Right ventricle myocardium superior (tissue), 1 donor: ENCODE measurements at places on chromosomes 2 and 18.

DNA sequence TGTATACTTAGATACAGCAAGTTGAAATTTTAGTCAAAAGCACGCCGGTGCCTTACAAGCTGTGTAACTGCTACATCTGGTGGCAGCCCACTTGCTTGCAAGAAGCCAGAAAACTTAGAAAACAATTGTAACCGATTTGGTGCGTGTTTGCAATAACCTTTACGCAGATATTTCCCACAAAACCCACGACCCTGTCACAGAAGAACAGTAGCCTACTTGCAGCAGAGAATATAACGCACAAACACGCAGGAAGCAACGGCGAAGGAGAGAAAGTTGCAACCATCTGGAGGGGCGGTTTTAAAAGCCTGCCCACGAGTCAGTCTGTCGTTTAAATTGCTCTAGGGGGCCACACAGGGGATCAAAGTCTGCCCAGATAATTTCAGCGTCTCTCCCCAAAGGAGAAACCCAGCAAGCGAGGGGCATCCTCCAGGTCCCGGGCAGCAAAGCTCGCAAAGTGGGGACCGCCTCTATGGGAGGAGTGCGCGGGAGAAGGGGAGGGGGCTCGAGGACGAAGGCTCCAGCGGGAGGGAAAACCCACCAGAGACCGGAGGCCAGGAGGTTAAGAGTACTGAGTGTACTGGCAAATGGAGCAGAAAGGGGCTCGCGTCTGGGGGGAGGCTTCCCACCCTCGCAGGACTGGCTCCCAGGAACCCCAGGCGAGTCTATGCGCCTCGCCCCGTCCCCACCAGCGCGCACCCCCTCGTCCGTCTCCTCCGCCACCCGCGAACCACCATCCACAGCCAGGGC lies 1.1 kb downstream of the TLK1 start:
- no peak for DNase-seq

DNA sequence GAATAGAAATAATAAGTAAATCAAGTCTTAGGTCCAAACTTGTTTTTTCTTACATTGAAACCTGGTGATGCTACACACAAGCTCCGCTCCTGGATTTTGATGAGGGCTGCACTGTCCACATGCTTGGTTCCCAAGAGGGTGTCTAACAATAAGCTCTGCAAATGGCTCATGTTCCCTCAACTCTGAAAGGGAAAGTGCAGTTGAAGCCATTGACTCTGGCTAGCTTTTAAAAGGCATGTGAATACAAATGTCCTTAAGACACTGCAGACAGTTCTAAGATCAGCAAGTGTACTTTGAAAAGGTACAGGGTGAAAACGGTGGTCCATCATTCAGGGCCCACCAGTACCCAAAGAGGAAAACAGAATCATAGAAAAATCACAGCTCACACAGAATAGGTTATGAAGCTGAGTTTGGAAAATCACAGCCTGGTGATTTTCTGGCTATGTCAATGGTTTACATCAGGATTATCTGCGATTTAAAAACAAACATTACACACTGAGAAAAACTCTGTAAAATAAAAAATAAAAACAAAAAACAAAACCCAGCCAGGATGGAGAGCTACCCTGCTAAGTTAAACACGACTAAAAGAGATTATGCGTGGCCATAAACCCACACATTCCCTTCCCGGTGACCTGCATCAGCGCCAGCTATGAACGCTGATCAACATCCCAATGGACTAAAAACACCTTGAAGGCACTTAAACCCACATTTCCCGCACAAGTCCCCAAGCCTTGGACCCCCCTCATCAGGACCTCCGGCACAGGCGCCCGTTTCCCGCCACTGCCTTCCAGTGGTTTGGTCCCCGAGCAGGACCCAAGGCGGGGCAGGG lies 554 bp downstream of the PFN4 start:
- no peak for DNase-seq

DNA sequence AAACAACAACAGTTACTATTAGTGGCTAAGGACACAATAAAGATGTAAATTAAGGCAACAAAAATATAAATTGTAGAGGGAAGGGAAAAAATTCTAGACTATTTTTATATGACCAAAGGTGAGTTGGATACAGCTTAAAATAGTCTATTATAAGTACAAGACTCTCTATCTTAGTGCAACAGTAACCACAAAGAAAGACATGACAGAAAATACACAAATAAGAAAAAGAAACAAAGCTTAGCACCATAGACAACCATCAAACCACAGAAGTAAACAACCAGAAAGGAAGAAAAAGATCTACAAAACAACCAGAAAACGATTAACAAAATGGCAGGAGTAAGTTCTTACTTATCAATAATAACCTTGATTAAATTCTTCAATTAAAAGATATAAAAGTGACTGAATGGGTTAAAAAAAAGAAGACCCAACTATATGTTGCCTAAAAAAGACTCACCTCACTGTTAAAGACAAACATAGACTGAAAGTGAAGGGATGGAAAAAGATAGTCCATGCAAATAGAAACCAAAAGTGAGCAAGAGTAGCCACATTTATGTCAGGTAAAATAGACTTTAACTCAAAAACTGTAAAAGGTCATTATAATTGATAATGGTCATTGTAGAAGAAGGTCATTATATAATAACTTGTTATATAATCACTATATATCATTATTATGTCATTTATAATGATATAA lies 62.5 kb downstream of the USP40 start:
- no peak for DNase-seq

DNA sequence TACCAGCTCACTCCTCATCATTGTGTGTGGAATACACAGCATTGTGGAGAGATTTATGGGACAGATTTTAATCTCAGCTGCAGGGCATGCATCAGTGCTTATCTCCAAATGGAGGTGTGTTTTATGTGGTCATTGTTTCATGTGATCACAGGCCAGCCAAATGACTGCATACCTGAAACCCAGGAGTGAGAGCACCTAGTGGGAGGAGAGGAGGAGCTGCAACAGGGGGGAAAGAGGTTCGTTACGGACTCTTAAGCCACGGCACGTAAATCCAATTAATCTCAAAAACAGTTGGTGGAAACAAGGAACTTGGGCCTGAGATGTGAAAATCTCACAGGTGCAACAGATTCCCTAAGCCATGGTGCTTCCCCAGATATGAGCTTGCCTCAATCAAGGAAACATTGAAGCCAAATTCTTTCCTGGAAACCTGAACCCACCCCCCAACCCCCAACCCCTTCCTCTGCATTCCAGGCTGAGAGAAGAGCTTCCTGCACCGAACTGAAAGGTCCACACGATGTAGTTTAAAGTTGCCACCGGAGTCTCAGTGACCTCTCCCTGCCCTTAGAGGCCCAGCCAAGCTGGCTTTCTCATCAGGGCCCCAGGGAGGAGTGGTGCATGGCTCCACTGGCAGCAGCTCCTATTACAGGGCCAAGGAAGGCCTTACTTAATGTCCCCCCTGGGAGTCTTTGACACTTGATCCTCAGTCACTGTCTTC lies 167.4 kb downstream of the C1D start:
- DNase-seq, result no peak

GRCh38 chr2:30758191-30758651 lies 49.0 kb downstream of the CAPN13 start:
- no peak for DNase-seq

- no peak for DNase-seq
Observed at GRCh38 chr2:158953454-158953853, 15.0 kb upstream of the TANC1 start.

DNA sequence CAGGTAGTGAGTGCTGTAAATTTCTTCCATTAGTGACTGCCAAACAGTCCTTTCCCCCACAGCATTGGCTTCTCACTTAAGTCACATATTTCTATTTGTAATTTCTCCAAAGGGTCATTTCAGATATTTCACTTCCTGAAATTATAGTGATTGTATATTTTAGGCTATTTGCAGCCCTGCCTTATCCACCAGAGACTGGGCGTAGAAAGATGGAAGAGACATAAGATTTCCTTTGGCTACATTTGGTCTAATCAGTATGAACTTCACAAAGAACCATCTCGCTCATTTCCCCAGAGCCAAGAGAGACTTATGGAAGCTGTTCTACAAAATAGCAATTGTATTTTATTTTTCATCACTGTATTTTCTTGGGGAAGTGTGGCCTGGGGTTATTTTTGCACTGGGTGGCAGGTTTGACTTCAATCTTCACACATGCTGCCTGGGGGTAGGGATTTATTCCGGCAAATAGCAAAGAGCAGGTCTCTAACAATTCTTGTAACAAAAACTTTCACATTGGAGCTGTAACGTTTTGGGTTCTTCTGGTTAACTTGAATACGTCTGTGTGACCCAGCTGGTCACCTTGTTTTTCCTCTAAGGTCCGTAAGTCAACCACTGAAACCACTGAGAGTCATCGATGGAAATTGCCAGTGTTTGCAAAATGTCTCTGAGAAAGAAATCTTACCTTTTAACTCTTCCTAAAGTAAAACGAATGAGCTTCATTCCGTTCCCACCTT lies 170.6 kb upstream of the SERPINE2 start:
- DNase-seq, result no peak

DNA sequence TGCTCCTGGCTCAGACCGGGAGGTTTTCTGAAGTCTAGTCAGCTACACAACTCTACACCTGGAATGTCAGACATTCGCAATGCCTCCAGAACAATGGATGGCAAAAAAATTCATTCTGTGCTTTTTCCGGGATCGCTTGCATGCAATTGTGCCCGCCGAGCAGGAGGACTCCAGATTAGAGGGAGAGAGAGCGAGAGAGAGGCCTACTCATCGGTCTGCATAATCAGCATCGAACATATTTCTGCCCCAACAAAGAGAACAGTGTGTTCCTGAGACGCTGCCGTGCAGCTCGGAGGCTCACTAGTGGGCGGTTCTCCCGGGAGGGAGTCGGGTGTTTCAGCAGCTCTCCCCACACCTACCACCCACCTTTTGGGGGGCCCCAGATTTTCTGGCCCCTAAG lies 117.1 kb downstream of the KLHL29 start:
- no peak for DNase-seq

GRCh38 chr18:51941999-51942398 lies 398.0 kb upstream of the DCC start:
- DNase-seq, result no peak

DNA sequence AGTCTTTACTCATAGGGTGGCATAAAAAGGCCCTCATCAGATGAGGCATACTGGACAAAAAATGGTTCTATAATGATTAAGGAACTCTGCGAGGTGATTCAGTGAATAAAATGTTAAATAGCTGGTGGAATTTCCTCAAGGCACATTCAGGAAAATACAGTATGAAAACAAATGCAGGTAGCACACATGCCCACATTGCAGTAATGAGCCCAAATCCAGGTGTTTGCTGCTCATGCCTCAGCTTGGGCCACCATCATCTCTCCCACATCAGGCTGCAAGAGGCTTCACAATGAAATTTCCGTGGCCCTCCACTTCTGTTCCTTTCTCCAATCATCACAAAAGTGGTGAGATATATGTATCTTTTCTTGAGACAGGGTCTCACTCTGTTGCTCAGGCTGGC lies 298.3 kb downstream of the NBAS start:
- no peak for DNase-seq

DNA sequence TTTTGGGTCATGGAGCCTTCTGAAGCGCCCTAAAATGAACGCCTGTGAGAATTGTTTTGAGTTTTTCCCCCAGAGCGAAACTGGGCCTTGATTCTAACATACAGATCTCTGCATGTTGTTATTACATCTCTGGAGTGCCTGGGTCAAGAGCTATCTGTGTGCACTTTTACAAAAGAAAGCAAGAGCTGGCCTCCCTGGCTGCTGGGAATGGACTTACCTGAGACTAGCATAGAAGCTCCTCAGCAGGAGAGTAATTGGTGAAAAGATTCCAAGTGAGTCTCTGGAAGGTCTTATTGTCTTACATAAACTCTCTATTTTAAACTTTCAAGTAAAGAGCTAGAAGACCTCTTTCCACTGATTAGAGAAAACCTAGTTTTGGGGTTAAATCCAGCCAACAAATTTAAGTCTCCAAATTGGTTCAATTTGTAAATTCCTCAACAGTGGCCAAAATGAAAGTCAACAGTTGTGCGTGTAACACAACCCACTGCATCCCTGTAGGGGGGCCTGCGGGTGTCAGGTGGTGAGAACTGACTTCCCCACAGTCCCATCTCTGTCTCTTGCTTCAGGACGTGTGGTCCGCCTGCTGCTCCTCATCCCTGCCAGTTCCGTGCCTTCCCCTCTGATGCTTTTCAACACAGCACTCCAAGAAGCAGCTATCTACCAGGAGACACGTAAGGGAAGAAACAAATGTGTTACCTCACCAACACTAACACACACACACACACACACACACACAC lies 206.1 kb downstream of the SH3BP4 start:
- DNase-seq, result no peak

GRCh38 chr2:170324640-170325046 lies 146.7 kb downstream of the MYO3B start:
- DNase-seq, result no peak

DNA sequence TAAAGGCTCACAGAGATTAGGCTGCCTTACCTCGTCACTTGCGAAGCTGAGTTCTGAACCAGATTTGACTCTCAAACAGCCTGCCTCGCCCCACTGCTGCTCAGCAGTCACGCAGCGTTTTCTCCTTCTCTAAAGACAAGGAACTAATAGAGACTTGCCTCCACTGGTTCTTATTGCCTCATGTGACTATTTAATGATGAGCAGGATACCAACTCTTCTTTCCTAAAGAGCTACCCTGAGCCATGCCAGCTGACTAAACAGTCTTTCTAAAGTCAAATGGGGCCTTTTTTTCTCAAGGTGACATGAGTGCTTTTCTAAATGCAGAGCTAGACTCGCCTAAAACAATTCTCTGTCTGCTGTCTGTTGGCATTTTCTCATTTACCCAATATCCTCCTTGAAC lies 147.5 kb downstream of the NCKAP5 start:
- DNase-seq, result no peak

DNA sequence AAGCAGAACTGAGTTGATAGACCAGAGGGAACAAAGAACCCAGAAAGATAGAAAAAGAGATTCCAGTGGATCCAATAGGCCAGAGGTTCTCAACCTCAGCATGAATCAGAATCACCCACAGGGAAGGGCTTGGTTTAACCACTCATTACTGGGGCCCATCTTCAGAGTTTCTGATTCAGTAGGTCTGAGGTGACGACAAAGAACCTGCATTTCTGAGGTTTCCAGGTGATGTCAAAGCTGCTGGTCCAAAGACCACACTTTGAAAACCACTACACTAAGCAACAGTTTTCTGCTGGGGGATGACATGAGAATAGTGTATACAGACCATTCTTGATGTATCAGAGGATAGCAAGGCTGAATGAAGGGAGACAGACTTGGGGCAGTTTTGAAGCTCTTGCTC lies 296.9 kb upstream of the STON1 start:
- no peak for DNase-seq

- no peak for DNase-seq
Observed at GRCh38 chr18:79857082-79857671, 59.4 kb downstream of the KCNG2 start.

GRCh38 chr2:215667585-215668377 lies 231.9 kb upstream of the FN1 start:
- no peak for DNase-seq
